ENCODE measurements at places on chromosomes 16 and 17. TPM values are rescaled to one million over a fixed set of nuclear protein-coding genes. Genes with fewer than 3 reads are reported as not detected.

GRCh38 chr16:75007443-75007842 is 8.6 kb downstream of the ZNRF1 start:
- DNase-seq = no peak

- no peak for DNase-seq
Measured at GRCh38 chr17:1298606-1299005, 19.1 kb downstream of the TRARG1 start.

DNA sequence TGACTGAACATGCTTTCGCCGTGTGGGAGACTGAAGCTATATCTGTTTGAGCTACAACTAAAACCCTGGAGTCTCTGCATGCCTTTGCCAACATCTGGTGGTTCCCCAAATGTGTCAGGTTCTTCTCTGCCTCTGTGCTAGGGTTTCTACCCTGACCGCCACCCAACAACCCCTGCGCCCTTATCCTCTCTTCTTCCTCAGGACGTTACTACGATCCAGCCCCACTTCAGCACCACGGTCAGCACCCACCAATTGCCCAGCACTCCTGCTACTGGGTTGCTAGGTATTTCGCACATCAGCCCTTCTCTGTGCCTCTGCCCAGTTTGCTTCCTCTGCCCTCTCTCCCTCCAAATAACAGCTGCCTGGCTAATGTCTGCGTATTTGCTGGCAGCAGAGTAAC is 106.3 kb upstream of the HSBP1 start:
- no peak for DNase-seq

DNA sequence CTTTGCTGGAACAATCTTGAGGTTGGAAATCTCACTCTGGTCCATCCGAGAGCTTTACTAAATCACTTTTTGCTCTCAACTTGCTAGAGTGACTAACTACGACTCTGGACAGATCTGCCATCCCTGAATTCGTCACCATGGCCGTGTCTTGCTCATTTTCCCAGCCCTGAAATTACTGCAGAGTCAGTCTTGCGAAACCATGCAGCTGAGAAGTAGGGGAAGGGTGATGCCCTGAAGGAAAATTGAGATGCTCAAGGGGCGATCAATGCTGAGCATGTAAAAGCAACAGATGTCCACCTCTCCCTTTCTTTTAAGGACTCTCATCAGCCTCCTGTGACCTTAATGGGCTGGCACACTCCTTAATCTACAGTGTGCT is 18.8 kb downstream of the PCTP start:
- peak; percentile 45 for DNase-seq

DNA sequence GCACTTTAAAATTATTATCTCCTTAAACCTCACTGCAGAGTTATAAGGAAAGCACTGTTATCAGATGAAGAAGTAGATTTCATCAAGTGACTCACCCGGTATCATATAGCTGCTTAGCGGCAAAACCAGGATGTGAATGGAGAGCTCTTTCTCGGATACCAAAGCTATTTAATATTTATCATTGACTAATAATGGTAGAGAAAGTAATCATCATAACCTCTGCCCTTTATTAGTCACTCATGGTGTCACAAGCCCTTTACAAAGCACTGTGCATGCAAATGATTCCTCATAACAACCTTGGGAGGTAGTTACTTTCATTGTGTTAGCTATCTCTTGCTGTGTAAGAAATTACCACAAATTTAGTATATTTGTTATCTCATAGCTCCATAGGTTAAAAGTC is 592.9 kb downstream of the MAF start:
- DNase-seq = no peak

DNA sequence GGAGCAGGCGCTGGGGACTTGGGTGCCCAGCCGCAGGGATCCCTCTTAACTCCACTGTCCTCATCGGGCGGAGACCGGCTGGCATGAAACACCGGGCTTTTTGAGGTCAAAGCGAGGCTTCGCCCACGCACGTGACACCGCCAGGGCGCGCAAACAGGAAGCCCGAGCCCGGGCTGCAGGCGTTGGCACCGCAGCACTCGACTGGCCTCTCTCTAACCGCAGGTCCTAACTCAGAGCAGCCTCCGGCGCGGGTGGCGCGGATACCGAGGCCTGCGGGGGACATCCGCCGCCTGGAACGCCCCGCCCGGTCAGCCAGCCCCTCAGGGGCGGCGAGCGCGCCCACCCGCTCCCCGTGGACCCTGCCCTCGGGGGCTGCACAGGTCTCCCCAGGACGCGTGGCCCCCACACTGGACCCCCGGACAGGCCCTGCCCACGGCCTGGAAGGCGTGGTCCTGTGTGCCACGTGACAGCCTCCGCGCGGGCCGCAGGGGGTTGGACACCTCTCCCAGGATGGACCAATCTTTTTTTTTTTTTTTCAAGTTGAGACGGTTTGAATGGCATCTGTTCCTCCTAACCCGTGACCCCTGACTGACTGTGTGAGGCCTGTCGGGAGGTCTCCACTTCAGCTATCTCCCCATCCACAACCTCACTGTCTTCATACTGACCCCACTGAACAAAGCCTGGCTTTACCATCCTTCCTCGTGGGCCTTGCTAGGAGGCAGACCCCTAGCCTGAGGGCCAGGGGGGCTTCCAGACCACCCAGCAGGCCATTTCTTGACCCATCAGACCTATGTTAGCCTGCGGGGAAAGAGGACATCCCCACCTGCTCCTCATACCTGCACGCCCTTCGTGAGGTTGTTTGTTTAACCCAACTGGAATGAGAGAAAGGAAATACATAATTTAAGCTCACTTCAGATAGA is 8.4 kb upstream of the SLC47A2 start:
- peak; percentile 85 for DNase-seq

DNA sequence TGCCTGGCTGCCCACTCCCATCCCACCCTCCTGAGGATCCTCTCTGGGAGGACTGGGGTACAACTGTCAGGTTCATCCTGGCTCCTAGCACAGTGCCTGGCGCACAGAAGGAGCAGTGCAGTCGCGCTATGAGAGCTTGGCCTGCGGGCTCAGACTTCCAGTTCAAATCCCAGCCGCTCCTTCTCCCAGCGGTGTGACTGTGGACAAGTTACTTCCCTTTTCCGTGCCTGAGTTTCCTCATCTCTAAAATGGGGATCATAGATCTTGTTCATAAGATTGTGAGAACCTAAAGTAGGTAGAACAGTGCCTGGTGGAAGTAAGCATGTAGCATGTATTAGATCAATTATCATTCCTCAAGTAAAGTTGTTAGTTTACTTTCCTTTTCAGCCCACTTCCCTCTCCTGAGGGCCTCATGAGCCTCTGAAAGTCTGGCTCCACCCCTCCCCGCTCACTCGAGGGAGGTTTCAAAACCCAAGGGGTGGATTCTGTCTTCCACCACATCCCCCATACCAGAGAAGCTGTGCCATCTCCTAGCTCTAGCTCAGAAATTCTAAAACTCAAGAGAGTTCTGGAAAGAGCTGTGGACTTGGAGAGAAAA is 19.9 kb upstream of the COL1A1 start:
- DNase-seq = no peak

GRCh38 chr17:46117850-46118696 is 75.2 kb downstream of the KANSL1 start:
- DNase-seq = no peak

- DNase-seq = no peak
Measured at GRCh38 chr16:50300942-50301625, 34.7 kb downstream of the ADCY7 start.

DNA sequence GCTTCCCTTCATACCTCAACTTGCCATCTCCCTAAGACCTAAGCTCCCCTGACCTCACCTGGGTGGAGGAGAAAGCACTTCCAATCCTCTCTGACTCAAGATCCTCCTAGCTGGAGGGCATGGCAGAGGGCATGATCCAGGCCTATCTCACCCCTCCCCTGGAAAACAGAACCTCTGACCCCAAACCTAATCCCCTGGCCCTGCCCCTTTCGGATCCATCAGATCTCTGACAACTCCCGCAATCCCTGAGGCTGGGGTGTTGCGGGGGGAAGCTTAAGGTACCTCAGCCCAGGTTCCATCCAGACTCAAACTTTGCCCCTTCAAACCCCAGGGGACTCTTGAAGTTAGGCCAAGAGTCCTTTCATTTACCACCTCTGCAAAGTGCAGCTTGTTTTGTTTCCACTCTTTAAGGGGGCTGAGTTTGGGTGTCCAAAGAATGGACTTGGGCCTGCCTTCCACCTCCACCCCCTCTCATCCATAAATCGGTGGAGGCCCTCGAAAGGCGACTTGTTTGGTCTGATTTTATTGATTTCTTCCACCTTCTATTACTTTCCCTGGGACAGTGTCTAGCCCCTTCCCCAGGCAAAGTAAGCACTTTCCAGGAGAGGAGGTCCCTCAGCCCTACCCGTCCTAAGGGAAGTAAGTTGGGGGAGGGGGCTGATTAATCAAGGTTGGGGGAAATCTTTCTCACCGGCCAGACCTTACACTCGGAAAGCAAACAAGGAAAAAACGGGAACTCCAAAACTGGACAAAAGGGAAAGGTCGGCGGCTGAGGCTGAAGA is 2.6 kb downstream of the EPOP start:
- no peak for DNase-seq

GRCh38 chr17:52148288-52148968 is 10.1 kb downstream of the CA10 start:
- DNase-seq = no peak

DNA sequence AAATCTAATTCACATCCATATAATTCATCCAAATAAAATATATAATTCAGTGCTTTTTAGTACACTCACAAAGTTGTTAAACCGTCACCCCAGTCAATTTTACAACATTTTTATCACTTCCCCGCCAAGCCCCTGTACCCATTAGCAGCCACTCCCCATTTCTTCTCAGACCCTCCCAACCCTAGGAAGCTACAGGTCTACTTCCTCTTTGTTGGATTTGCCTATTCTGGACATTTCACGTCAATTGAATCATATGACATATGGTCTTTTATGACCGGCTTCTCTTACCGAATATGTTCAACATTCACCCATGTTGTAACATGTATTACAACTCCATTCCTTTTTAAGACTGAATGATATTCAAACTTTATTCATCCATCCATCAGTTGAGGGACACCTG is 19.9 kb upstream of the MLKL start:
- no peak for DNase-seq

DNA sequence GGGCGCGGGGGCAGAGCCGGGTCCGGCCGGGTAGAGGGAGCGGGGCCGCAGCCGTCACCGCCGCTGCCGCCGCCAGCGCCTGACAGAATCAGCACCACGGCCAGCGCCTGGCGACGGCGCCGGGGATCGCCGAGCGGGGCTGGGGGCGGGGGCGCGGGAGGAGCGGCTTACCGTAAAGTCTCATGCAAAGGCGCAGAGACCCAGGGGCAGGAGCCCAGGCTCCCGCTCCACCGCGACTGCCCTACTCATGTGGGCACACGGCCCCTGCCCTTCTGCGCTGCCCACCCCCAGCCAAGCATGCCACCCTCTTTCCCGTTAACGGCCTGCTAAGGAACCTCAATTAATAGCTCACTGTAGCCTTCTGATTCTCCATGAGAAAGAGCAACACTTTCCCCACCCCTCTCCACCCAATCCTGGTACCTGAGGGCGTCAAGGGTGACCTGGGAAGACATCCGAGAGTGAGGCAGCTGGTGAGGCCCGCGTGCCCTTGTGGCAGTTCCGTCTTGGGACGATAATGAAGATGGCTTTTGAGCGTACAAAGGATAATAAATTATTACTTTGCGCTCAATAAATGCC is at the start of gene SEZ6:
Gene SEZ6, minus strand, starts transcription at position 98 of the 576 bp plus-strand sequence. CDS start 164 bp downstream, outside the sequence.
- DNase-seq = peak; percentile 77

- DNase-seq = no peak
Measured at GRCh38 chr17:57650548-57650947, 94.6 kb downstream of the CCDC182 start.

DNA sequence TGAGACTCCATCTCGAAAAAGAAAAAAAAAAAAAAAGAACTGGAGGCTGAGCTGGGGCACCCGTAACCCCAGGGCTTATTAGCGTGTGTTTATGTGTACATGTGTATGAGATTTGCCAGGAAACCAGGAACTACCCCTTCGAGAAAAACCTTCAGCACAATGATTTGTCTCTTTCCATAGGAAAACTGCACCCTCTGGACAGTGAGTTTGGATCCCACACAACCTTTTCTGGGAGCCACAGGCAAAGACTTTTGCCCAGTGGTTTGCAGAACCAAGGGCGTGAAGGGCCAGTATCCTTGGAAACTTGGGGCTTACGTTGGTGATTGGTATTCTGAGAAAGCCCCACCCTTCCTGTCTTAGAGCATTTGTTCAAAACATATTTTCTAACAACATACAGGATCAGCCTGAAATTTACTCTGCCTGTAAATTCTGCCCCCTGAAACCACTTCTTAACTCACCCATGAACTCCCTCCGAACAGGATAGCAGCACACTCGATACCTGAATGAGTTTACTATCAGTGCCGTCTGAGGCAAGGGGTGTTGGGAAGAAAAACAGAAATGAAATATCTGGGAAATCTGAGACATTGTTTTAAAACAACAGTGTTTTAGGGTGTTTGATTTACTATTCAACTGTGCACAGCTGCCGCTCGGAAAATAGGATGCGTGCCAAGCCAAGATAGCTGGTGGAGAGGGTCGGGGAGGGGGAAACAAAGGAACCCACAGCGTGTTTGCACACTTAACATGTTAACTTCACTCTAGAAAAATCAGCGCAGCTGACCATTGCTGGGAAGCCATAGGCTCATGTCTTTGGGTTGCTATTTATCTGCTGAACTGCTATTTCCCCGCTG is 40.2 kb upstream of the MAF start:
- no peak for DNase-seq

DNA sequence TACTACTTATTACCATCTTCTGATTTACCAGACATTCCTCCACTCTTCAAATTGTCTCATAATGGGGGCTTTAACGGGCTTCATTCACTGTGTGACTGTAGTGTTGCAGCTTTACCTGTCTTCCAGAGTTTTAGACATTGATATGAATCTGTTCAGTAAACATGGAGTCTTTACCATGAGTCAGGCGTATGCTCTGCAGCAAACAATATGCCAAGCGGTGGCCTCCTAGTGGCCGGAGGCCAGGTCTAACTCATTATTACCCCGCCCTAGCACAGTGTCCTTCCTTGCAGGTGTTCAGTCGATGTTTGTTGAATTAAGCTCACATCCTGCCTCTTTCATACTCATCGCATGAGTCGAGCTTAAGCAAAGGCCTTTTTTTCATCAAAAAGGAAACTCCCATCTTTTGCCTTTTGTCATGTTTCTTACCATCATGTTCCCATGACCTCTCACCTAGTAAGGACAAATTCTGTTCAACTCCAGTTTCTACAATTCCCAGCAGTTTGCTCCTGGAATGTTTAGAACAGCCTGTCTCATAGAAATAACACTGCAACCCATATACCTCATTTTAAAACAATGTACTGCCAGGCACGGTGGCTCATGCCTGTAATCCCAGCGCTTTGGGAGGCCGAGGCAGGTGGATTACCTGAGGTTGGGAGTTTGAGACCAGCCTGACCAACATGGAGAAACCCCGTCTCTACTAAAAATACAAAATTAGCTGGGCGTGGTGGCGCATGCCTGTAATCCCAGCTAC is 39.4 kb downstream of the TUBD1 start:
- no peak for DNase-seq

WSB1 gene
- 41.3 TPM for total RNA-seq

CDC42EP4 gene
- total RNA-seq = 18.3 TPM

USP22 gene
- 150 TPM for total RNA-seq

BCAR1 gene
- 61.8 TPM for total RNA-seq

PDE6G gene
- 0.64 TPM for total RNA-seq

CHRNE gene
- total RNA-seq = 0.34 TPM

PROCA1 gene
- total RNA-seq = 0.37 TPM

NRN1L gene
- not detected for total RNA-seq

GAS7 gene
- 10.9 TPM for total RNA-seq

HOXB8 gene
- not detected for total RNA-seq

TBC1D3H gene
- not detected for total RNA-seq

AGRP gene
- total RNA-seq = not detected

PRRT2 gene
- total RNA-seq = 0.80 TPM
